Left lung (tissue), 14 donors: ENCODE measurements at places on chromosomes 13 and 19. TPM values are rescaled to one million over a fixed set of nuclear protein-coding genes. Genes with fewer than 3 reads are reported as not detected.

- DNase-seq, result no peak
These were observed 81.0 kb downstream of the NUFIP1 start for GRCh38 chr13:44908266-44908665.

Gene ZNF415
- 23.7 TPM for polyA plus RNA-seq

- no peak for DNase-seq
These were observed 140.5 kb downstream of the SLC7A1 start for GRCh38 chr13:29454931-29455481.

GRCh38 chr19:50549059-50549926 lies 18.9 kb downstream of the LRRC4B start:
- no peak for DNase-seq

GRCh38 chr19:3674784-3675543 lies 25.3 kb downstream of the PIP5K1C start:
- no peak for DNase-seq

DNA sequence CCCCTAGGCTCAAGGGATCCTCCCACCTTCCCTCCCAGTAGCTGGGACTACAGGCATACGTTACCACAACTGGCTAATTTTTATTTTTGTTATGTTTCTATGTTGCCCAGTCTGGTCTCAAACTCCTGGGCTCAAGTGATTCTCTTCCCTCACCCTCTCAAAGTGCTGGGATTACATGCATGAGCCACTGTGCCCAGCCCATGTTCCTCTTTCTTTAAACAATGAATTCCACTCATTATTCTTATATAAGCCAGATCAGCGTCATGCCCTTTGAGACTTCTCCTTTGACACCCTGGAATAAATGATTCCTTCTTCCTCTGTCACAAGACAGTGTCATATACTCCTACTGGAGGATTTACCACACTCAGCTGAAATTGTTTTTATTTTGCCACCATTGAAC lies 519.9 kb upstream of the SPRY2 start:
- DNase-seq, result no peak

Gene URI1
- 97.6 TPM for polyA plus RNA-seq

DNA sequence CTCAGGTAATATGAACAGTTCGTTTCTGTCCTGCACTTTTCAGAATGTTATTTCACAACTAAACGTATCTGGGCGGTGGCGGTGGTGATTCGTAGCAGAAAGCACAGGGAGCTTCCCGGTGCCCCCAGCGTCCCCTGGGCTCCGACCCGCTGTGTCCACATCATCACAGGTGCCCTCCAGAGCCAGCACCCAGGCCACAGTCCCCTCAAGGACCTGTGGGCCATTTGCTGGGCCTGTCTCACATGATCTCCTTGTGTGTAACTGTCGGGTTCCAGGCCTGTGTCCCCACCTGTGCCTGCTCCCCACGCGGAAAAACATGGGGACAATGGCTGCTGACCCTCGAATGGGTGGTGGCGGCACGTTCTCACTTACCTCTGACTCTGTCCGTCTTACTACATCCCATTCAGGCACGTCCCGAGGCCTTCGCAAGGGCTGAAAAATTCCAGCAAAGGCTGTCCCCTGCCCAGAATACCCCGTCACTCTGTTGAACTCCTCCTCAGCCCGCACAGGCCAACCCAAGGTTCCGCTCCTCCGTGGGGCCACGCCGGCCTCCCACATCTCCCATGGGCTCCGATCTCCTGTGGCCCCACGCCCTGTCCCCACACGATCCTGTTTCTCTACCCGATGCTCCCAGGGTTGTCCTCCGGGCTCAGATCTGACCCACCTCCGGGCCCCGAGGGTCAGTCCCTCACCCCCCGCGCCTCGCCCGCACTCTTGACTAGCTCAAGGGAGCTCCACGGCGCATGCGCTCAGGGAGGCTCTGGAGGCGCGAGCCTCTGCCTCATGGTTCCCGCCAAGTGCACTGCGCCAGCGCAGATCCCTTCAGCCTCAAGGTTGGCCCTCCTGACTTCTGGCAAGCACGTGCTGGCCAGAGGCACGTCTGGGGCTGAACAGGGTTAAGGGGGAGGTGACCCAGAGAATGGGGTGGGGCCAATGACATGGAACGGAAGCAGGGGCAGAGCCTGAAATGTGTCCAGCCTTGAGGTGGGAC lies 21.2 kb downstream of the DEDD2 start:
- DNase-seq, result no peak

DNA sequence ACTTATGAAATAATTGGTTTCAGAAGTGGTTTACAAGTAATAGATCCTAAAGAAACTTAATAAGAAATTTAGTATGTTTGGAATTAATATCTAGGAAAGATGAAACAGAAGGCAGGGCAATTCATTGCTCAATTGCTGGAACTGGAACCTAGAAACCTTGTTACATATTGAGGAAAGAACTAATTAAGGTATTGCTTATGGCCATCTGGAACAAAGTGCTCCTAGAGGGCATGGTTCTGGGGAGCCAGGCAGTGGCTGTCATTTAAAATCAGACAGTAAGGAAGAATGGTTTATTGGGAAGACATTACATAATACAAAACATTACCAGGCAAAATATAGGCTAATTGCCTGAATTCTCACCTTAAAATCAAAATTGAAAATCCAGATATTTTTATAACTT lies 224.1 kb downstream of the SLITRK6 start:
- DNase-seq, result no peak

Gene TJP3
- polyA plus RNA-seq, result 17.9 TPM

Gene COLGALT1
- 57.0 TPM for polyA plus RNA-seq

Gene CHST8
- polyA plus RNA-seq, result not detected

- peak; percentile 30 for DNase-seq
These were observed 114.9 kb upstream of the TMTC4 start for GRCh38 chr13:100789481-100789880.

Gene FCER2
- 0.54 TPM for polyA plus RNA-seq

Gene NKG7
- polyA plus RNA-seq, result 7.6 TPM

Gene ZNF567
- 15.6 TPM for polyA plus RNA-seq

Gene SELENOV
- polyA plus RNA-seq, result 0.42 TPM

GRCh38 chr13:83883061-83883523 lies 818 bp upstream of the SLITRK1 start:
- no peak for DNase-seq

GRCh38 chr13:88866195-88866594 lies 1195.0 kb downstream of the SLITRK5 start:
- DNase-seq, result no peak

Gene LRRC4B
- polyA plus RNA-seq, result 14.3 TPM

- no peak for DNase-seq
These were observed 79.6 kb downstream of the TEX26 start for GRCh38 chr13:31011901-31012654.
